IMR-90 (cell line): ENCODE measurements at places on chromosomes 7 and 10. TPM values are rescaled to one million over a fixed set of nuclear protein-coding genes. Genes with fewer than 3 reads are reported as not detected.

The MYH16 gene
- 0.18 and 0.28 TPM in 2 replicates for total RNA-seq

DNA sequence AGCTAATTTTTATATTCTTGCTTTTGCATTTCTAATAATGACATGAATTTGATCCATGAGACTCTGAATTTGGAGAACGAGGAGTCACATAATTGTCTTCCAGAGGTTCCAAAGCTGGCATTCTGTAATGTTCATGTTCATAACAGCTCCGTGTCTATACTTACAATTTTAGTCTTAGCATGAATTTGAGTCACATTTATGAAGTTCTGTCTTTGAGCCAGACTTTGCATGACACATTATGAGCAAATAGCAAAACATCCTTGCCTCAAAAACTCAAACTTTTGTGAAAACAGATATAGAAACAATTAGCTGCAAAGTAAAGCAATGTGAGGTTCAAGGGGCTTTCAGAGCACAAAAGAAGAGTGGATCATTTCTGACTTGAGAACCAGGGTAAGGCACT is 44.5 kb upstream of the CAV2 start:
- H3K27me3 ChIP-seq, result no peaks in the 10 kb centered on the region
- peak overlapping the region; percentile 4; the same call in 1 of the 2 replicates for H3K27ac ChIP-seq
- H3K36me3 ChIP-seq, result no peaks in the 10 kb centered on the region
- H3K4me3 ChIP-seq, result no peak overlapping the region

- no peak overlapping the region for H3K4me3 ChIP-seq
- no peaks in the 10 kb centered on the region for H3K36me3 ChIP-seq
- no peaks in the 10 kb centered on the region for H3K4me1 ChIP-seq
These were observed 370.4 kb downstream of the TNS3 start for GRCh38 chr7:47211519-47211973.

- H3K36me3 ChIP-seq, result no peaks in the 10 kb centered on the region
- peaks cover 16% of the 10 kb centered on the region for H3K4me1 ChIP-seq
- H3K27me3 ChIP-seq, result peaks cover 26% of the 10 kb centered on the region
- H3K27ac ChIP-seq, result peak overlapping the region; percentile 11; the same call in 1 of the 2 replicates
- peak overlapping the region; percentile 63 for H3K4me3 ChIP-seq
These were observed 804 bp downstream of the UNC5B start for GRCh38 chr10:71213127-71213621.

GRCh38 chr10:71372882-71373495 is 23.7 kb upstream of the CDH23 start:
- H3K36me3 ChIP-seq, result no peaks in the 10 kb centered on the region
- peaks cover 46% of the 10 kb centered on the region for H3K27me3 ChIP-seq
- H3K4me1 ChIP-seq, result no peaks in the 10 kb centered on the region
- H3K4me3 ChIP-seq, result no peak overlapping the region
- H3K27ac ChIP-seq, result no peak overlapping the region

- no peaks in the 10 kb centered on the region for H3K36me3 ChIP-seq
- no peak overlapping the region for H3K27ac ChIP-seq
These were observed 207.8 kb downstream of the DYNC1I1 start for GRCh38 chr7:95980167-95980566.

DNA sequence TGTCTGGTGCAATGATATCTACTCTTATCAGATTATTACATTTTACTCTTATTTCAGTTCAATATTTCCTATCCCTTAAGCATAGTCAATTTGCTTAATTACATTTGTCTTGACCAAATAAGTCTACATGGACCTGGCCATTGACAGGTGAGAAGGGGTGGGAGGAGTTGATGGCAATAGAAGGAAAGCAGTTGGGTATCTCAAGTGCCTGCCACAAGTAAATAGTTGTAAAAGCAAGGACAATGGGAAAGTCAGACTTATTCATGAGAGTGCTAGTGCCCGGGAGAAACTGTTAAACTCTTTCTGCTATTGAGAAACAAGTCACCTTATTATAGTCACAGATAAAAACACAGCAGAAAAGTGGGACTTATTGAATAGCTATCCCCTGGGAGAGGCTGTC is 32.4 kb upstream of the HGF start:
- H3K27ac ChIP-seq, result no peak overlapping the region
- H3K4me3 ChIP-seq, result no peak overlapping the region
- no peaks in the 10 kb centered on the region for H3K4me1 ChIP-seq
- no peak for DNase-seq
- H3K36me3 ChIP-seq, result no peaks in the 10 kb centered on the region
- no peaks in the 10 kb centered on the region for H3K27me3 ChIP-seq

GRCh38 chr10:110756876-110757275 is 112.7 kb downstream of the RBM20 start:
- no peaks in the 10 kb centered on the region for H3K36me3 ChIP-seq
- H3K4me1 ChIP-seq, result 0 out of 2 replicates have a peak, but pooled peaks cover 2% of the 10 kb centered on the region
- no peak overlapping the region for H3K27ac ChIP-seq
- DNase-seq, result no peak
- H3K4me3 ChIP-seq, result no peak overlapping the region

DNA sequence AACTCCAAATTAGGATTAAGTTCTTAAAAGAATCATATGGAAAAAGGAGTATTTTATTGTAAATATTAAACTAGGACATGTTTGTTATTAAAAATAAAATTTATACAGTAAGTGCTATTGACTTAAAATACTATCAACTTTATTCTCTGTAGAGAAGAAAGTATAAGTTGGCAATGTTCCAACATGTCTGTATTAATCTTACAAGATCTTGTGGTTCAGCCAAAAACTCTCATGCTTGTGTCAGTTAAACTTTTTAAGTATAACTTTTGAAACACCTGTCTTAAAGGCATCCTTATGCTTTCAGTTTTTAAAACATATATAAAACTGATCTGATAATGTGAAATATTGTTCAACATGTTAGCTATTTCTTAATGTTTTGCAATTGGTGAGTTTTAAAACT is 160.7 kb downstream of the ZEB1 start:
- H3K4me3 ChIP-seq, result no peak overlapping the region
- H3K36me3 ChIP-seq, result peaks cover 4% of the 10 kb centered on the region
- H3K4me1 ChIP-seq, result peaks cover 2% of the 10 kb centered on the region; the same call in 1 of the 2 replicates
- peak; percentile 6 for DNase-seq
- H3K27ac ChIP-seq, result no peak overlapping the region
- no peaks in the 10 kb centered on the region for H3K27me3 ChIP-seq

The LRRC18 gene
- not detected in 2 replicates for total RNA-seq

- no peaks in the 10 kb centered on the region for H3K36me3 ChIP-seq
- H3K4me1 ChIP-seq, result no peaks in the 10 kb centered on the region
- DNase-seq, result no peak
- H3K4me3 ChIP-seq, result no peak overlapping the region
These were observed 150.5 kb upstream of the PPP2R2D start for GRCh38 chr10:131750171-131750895.

- no peaks in the 10 kb centered on the region for H3K27me3 ChIP-seq
- no peak overlapping the region for H3K4me3 ChIP-seq
- peaks cover 4% of the 10 kb centered on the region for H3K4me1 ChIP-seq
- no peak for DNase-seq
These were observed 67.7 kb downstream of the BMPR1A start for GRCh38 chr10:86824151-86824550.

DNA sequence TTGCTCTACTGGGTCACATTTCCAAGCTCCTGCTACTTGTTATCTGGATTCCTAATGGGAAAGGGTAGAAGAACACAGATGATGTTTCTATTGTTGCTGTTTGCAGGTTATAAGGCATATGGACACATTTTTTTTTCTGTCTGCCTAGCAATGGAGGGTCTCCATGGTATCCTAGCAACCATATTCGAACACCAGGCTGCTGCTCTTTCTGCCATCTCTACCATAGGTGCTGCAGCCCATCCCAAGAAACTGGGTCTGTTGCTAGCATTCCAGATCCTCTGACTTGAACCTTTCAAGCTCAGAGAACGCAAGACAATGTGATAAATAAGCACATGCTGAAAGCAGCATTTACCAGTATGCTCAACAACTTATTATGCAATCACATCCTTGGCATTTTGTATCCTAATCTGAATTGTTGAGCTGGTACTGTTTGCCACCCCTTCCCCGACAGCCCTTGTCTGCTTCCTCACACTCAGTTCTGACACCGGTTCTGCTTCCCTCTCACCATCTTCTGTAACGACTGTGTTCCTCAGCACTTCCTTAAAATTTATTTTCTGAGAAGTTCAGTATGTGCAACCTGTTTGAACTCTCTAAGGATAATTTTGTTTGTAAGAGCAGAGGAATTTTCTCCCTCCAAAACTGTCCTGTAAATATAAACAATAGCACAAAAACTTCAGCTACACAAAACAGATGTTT is 6.2 kb downstream of the PRKG1 start:
- DNase-seq, result no peak
- peaks cover 7% of the 10 kb centered on the region for H3K4me1 ChIP-seq
- no peak overlapping the region for H3K4me3 ChIP-seq
- no peaks in the 10 kb centered on the region for H3K27me3 ChIP-seq
- no peak overlapping the region for H3K27ac ChIP-seq

- DNase-seq, result no peak
- peaks cover 12% of the 10 kb centered on the region for H3K4me1 ChIP-seq
- peaks cover 1% of the 10 kb centered on the region; the same call in 1 of the 2 replicates for H3K36me3 ChIP-seq
- no peaks in the 10 kb centered on the region for H3K27me3 ChIP-seq
- no peak overlapping the region for H3K4me3 ChIP-seq
These were observed 69.8 kb downstream of the TCF7L2 start for GRCh38 chr10:113019692-113020474.

DNA sequence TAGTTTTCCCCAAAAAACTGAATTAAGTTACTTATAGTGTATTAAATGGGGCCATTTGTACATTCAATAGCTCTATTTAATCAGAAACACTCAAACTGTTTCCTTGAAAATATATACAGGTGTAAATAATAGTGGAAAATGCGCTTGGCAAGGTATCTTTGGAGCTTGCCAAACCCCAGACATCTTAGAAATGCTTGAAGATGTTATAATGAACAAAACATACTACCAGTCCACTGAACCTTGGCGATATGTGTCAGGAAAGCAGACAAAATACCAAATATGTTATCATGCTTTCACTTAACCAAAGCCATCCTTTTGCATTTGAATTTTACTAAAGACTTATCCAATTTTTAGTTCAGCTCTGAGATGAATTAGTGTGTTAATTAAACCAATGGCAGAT is 352.7 kb upstream of the SEMA3A start:
- H3K36me3 ChIP-seq, result no peaks in the 10 kb centered on the region
- DNase-seq, result no peak
- no peaks in the 10 kb centered on the region for H3K27me3 ChIP-seq
- no peak overlapping the region for H3K27ac ChIP-seq
- H3K4me1 ChIP-seq, result peaks cover 3% of the 10 kb centered on the region

The CDK6 gene
- total RNA-seq, result 131 and 195 TPM in 2 replicates

- H3K4me3 ChIP-seq, result no peak overlapping the region
- H3K36me3 ChIP-seq, result no peaks in the 10 kb centered on the region
- H3K27me3 ChIP-seq, result no peaks in the 10 kb centered on the region
These were observed 24.2 kb downstream of the MYPN start for GRCh38 chr10:68133523-68133922.

The UROS gene
- 56.5 and 63.6 TPM in 2 replicates for total RNA-seq

GRCh38 chr10:82866424-82867020 is 991.5 kb downstream of the NRG3 start:
- no peak overlapping the region for H3K4me3 ChIP-seq
- H3K36me3 ChIP-seq, result no peaks in the 10 kb centered on the region
- DNase-seq, result peak; percentile 0
- H3K4me1 ChIP-seq, result no peaks in the 10 kb centered on the region
- H3K27me3 ChIP-seq, result no peaks in the 10 kb centered on the region

The RBP4 gene
- not detected in 2 replicates for total RNA-seq

DNA sequence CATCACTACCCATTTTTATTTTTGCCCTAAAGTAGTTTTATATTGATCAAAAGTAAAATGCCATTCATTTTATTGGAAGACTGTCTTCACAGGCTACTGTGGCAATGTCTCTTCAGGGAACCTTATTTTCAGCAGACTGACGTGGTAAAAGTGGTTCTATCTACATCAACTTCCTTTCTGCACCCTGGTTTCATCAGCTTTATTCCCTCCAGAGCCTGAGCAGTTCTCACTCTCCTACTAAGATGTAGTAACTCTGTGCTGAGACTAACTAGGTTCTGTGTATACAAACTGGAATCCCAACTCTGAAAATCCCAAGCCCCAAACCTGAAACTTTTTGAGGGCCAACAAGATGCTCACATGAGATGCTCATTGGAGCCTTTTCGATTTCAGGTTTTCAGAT is 155.3 kb downstream of the SFMBT2 start:
- H3K27ac ChIP-seq, result no peak overlapping the region
- peaks cover 1% of the 10 kb centered on the region; the same call in 1 of the 2 replicates for H3K4me1 ChIP-seq
- no peak overlapping the region for H3K4me3 ChIP-seq
- no peaks in the 10 kb centered on the region for H3K27me3 ChIP-seq
- no peaks in the 10 kb centered on the region for H3K36me3 ChIP-seq

The TEX47 gene
- total RNA-seq, result not detected in 2 replicates

The STOX1 gene
- total RNA-seq, result under 0.01 and 0.18 TPM in 2 replicates

- peak overlapping the region; percentile 73 for H3K27ac ChIP-seq
- DNase-seq, result peak; percentile 69
- H3K4me3 ChIP-seq, result no peak overlapping the region
- no peaks in the 10 kb centered on the region for H3K36me3 ChIP-seq
These were observed 21.5 kb downstream of the CHST3 start for GRCh38 chr10:71985542-71986250.

DNA sequence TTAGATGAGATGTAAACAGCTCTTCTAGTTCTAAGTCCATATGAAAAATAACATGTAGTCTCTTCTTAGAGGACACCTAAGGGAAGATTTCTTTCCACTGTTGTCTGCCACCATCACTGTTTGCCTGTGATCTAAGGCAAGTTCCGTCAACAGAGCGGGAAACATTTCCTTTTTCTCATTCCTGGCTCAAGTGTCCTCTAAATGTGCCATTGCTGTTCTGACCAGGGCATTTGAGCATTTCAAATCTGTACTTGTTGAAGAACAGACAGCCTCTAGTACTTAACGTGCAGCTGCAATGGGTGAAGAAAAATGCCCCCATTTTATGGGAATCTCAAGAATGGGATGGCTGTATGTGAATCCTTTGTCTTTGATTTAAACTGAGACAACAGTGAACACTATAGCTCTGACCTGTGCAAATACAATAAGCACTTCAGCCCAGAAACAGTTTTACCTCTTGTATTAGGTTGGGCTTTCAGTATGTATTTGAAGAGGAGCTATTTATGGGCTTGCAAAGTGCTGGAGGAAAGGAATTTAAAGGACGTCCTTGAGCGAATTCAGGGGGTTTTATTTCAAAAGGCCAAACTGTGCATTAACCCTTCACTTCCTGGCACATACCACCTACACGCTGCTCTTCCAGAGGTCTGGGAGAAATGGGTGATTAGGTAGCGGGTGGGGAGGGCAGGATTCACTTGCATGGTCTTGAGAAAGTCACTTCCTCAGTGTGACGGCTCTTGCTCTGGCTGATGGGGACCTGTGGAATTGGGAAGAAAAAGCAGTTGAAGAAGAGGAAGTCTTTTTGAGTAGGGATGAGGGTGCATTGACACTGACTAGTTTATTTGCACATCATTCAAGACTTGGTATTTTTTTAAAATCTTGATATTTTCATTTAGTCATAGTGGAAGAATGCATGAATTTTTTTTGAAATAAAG is 66.1 kb downstream of the THNSL1 start:
- peaks cover 1% of the 10 kb centered on the region; the same call in 1 of the 2 replicates for H3K4me1 ChIP-seq
- H3K27ac ChIP-seq, result no peak overlapping the region
- no peak for DNase-seq

- H3K4me3 ChIP-seq, result no peak overlapping the region
- peaks cover 5% of the 10 kb centered on the region for H3K36me3 ChIP-seq
- no peak for DNase-seq
- no peaks in the 10 kb centered on the region for H3K4me1 ChIP-seq
- H3K27ac ChIP-seq, result no peak overlapping the region
These were observed 17.8 kb downstream of the YKT6 start for GRCh38 chr7:44218418-44219201.
